Naive thymus-derived CD4-positive, alpha-beta T cell (primary cell): ENCODE measurements at places on chromosomes 6 and 20.

GRCh38 chr6:108009894-108010293 lies 51.9 kb upstream of the SEC63 start:
- no peak for DNase-seq

DNA sequence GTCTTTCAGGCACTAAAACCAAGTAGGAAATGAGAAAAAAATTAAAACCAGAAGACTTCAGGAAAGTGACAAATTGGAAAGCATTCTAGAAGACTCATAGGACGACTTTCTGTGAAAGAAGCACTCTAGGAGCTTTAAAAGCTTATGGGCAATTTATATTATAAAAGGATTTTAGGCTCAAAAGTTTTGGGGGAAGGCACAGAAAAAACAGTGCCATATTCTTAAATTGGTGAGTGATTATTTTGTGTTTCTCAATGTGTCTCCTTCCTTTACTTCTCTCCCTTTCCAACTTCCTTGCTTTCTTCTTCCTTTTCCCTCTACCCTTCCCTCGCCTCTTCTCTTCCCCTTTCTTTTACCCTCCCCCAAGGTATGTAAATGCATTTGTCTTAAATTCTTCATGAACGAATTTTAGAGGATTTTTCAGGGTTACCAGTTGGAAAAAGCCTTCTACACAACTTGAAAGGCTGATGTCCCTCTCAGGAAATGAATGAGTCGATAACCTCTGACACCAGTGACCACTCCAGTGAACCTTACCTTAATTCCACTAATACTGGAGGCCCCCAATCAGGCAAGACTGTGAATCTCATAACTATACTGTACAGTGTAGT lies 2.6 kb upstream of the LIN28B start:
- no peak for DNase-seq

DNA sequence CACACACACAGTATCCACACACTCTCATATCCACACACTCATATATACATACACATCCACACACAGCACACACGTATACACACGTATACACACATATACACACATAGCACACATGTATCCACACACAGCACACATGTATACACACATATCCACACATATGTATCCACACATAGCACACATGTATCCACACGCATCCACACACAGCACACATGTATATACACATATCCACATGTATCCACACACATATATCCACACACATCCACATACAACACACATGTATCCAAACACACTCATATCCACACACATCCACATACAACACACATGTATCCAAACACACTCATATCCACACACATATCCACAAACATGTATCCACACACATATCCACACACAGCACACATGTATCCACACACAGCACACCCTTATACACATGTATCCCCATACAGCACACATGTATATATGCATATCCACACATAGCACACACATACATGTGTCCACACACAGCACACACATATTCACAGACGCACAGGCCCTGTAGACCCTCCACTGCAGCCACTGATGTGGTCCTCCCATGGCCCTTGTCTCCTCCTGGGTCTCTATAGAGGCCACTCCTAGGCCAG lies 172.1 kb downstream of the CDH4 start:
- no peak for DNase-seq

GRCh38 chr6:125835221-125835744 lies 44.5 kb downstream of the NCOA7 start:
- DNase-seq, result no peak

DNA sequence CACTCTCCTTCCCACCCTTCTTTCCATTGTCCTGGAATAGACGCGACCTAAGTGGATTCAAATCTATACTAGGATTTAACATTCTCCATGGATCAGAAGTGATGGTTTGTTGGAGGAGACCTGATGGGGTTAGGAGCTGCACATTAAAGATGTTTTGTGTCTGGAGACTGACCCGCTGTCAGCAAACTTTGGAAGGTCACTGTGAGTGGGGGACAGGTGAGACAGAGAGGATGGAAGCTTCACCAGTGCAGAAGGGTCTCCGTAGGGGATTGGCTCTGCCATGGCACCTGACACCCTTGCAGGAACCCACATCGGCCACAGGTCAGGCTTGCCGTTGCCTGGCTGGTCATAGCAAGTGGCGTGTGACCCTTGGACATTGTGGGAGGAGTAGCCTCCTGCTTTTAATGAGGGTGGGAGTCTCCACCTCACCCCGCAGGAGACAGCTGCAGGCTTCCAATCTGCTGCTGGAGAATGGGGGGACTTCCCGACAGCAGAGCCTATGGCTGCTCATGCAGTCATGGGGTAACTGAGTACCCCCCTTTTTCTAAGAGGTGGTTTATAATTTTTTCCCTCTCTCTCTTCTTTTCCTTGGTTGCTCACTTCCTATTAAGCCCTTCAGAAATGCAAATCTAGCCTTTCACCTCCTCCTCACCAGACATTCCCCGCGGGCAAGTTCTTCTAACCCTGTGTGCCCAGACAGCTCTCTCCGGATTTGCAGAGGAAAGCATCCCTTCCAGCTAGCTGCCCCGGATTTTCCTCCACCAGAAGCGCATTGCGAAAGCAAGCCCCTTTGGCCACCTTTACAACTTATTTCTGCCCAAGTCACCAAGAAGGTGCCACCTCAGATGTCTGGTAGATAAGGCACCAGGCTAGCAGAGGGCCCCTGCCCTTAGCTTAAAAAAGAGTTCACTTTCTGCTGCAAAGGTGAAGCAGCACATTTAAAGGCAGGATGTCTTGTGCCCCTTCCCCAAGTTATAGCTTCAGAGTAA lies 53.5 kb downstream of the DACT2 start:
- no peak for DNase-seq

DNA sequence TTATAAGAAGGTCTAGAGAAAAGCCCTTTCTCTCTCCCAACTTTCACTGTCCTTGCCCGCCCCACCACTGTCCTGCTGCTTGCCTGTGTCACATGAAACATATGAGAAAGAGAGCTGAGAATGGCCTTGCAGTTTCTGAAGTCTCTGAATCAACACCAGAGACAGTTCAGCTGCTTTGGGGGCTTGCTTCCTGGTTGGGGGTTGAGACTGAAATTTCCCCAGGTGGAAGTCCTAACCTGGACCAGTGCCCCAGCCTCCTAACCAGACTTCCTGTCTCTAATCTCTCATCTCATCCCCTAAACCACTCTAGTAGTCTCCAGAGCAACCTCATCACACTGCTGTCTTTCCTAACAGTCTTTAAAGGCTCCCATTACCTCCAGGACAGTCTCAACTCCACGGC lies 10.7 kb downstream of the TRAM2 start:
- no peak for DNase-seq

- no peak for DNase-seq
Measured at GRCh38 chr20:46031701-46032254, 2.8 kb downstream of the SLC12A5 start.

DNA sequence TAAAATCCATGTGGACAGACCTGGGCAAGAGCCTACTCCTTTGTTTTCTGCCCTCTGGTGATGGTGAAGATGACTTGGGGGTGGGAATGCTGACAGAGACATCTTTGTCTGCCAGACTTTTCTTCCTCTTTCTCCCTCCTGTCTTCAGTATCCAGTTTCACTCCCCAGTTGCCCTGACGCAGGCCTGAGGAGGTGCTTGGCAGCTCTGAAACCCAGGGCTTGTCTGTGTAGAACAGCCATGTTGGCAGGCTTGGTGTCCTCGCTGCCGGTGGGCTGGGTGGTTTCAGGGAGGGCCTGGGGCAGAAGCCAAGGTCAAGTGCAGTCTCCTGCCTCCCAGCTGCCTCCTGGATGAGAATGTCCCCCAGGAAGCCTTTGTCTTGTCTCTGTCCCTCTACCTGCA lies 22.5 kb downstream of the CCDC167 start:
- DNase-seq, result no peak

- DNase-seq, result no peak
Measured at GRCh38 chr6:14763616-14764015, 482.3 kb upstream of the JARID2 start.

DNA sequence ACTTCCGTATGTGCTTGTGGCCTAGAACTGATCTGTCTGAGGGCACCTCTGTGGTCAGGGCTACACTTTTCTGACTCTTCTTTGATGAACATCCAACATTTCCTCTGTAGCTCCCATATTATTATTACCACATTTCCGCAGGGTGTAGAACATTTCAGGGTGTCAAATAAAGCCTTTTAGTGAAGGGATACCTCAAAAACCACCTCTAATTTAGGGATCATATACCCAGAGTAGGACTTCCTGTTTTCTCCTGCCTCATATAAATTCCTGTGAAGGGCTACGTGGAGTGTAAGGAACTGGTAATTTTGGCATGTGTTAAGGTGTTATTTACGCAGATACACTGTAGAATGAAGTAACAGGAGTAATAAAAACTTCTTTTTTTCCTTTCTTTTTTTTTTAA lies 5.5 kb upstream of the MUC22 start:
- no peak for DNase-seq

GRCh38 chr6:160031871-160032270 lies 63.0 kb downstream of the IGF2R start:
- no peak for DNase-seq

DNA sequence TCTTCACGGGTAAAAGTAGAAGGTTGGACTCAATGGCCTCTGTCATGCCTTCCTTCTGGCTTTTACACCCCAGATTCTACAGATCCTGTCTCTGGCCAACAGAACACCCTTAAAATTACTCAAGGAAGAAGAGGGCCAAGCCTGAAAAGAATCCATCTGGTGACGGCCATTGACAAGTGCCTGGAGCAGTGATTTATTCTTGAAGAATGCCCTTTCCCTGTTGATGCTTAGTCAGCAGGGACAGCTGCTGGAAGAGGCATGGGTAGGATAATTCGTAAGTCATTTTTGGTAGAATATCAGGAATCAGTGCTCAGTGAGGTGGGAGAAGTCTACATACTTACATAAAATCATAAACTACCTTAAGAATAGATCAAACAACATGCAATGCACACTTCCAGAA lies 397.9 kb downstream of the SAMD5 start:
- DNase-seq, result no peak

- DNase-seq, result no peak
Measured at GRCh38 chr20:36274181-36274841, 31.8 kb upstream of the DLGAP4 start.

GRCh38 chr6:25958700-25959162 lies 3.9 kb upstream of the TRIM38 start:
- no peak for DNase-seq

DNA sequence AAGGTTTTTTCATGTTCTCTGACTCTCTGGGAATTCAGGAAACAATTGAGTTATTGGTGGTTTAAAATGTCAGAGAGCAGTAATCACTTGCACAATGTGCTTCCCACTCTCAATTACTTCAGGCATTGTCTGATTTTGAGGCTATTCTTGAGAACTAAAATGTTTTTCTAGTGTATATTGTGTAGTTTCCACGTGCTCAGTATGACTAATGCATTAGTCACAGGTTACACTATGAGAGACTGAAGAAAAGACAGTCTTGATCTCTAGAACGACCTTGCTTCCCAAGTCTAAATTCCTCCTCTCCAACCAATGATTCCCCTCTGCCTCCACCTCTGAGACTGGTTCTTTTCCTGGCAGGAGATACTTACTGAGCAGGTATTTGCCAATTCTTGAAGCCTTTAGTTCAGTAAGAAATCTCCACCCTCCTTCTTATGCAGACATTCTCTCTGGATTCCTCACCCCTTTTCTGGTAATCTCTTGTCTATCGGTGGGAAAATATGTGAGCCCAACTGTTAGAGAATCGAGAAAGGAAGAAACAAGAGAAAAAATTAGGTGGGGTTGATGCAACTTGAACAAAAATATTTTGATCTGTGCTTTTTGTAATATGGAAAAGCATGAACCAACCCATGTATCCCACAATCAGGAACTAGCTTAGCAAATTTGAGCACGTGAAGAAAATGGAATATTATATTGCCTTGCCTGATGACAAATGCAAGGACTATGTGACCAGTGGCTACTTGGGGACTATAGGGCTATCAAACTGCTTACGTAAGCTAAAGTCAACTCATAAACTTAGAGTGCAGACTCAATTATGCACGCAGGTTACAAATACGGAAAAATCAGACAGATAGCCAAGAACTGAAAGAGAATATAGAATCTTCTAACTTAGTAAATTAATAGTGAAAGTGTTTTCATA lies 61.1 kb upstream of the SLC22A16 start:
- DNase-seq, result no peak

DNA sequence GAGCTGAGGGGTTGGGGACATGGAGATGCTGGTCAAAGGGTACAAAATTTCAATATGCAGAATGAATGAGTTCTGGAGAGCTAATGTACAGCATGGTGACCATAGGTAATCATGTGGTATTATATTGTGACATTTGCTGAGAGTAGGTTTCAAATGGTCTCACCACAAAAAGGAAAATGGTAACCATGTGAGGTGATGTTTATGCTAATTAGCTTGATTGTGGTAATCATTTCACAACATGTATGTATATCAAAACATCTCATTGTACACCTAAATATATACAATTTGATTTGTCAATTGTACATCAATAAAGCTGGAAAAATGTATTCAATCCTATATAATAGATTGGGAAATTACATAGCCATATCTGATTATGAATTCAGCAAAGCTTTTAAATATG lies 29.5 kb upstream of the TMEM14A start:
- no peak for DNase-seq

DNA sequence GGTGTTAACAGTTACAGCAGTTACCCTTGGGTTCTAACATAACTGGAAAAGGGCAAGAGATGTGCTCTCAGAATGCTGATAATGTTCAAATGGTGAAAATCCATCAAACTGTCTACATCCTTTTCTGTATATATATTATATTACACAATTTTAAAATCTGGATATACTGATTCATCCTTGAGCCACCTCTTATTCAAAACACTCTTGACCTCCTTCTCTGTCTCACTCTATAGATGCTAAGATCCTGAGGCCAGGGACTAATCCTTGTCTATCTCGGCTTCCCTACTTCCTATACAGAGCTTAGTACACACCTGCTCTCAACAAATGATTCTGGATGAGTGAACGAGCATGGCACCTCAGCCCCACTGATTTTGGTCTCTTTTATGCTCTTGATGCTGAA lies 47.3 kb downstream of the HIVEP2 start:
- no peak for DNase-seq

DNA sequence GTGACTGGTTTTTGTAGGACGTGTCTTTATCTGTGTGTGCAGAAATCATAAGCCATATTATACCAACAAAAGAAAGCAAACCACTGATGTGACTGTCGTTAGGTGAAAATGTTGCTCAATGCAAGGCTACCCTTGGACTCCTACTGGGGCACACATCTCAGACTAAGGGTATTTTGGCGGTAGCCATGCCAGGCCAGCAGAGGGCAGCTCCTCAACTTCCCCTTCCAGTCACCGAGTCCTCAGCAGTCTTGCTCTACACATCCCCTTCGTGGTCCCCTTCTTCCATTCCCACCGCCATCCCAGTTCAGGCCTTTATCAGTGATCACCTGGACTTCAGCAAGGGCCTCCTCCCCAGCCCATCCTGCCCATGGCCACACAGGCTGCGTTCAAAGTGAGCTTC lies 113.7 kb upstream of the GGTLC1 start:
- no peak for DNase-seq
